ENCODE measurements at places on chromosomes 16 and 17. TPM values are rescaled to one million over a fixed set of nuclear protein-coding genes. Genes with fewer than 3 reads are reported as not detected.

The FOXF1 gene
- total RNA-seq = 8.9 TPM

DNA sequence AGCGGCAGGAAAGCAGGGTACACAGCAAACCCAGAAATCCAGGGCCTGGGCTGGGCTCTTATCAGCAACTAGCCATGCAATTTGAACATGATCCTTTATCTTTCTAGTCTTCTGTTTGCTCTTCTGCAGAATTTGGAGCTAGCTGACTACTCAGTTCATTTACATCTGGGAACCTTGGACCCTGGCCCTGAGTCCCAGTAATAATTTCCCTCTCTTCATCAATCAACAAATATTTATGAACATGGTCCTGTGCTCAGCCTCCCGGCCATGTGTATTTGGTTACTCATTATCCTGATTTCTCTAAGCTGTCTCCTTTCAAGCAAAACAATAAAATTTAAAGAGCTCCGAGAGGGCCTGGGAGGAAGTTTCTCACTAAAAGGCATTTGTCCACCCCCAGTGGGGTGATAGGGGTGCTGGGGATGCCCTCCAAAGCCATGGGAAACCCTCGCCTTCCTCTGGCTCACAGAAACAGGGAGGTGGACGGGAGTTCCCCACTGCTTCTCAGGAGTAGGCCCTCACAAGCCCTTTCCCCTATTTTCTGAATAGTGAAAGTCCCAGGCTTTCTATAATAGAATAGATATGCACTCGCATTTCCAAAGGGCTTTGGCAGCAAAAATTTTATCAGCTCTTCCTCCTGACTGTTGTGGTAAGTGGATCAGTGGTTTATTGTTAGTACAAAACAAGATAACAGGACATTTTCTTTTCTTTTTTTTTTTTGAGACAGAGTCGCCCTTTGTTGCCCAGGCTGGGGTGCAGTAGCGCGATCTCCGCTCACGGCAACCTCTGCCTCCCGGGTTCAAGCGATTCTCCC lies 6.9 kb upstream of the WDR59 start:
- no peak for DNase-seq

DNA sequence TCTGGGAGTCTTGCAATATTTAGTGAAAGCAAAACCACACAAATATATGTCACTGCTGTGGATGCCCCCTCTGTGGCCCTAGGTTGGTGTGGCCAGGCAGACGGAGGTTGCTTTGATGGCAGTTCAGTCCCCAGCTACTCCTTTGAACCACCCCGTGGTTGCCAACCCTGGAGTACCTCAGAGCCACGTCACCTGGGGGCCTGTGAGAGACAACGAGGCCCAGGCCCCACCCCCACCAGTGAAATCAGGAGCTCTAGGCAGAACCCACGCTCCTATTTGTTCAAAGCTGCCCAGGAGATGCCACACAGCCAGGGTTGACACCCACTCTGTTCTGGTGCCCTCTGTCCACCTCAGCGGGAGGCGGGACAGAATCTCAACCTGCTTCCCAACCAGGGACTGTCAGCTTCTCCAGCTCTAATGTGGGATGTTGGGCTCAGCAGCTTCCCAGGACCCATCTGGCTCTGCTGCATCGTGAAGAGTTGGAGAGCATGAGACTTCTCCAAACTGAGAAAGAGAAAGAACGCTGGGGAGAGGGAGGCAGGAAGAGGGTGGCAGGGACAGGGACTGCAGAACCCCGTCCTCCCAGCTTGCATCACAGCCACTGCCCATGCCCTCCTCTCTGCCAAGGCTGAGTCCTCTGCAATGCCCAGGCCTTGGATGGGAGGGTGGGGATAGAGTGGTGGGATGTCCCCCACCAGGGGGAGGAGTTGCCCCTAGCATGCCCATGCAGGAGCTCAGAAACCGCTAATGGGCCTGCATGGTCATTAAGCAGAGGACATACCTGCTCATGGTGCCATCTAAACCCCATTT lies 81.8 kb downstream of the C16orf78 start:
- DNase-seq = no peak

- DNase-seq = no peak
Observed at GRCh38 chr16:4713663-4714501, 20.2 kb downstream of the ANKS3 start.

- no peak for DNase-seq
Observed at GRCh38 chr17:82674656-82675475, 23.6 kb downstream of the RAB40B start.

The TNRC6C gene
- 4.5 TPM for total RNA-seq

GRCh38 chr17:69539274-69539673 lies 124.8 kb downstream of the MAP2K6 start:
- no peak for DNase-seq
